CD4-positive, alpha-beta T cell treated with Interleukin-6 for 4 hours (primary cell): ENCODE measurements at places on chromosomes 13 and 19.

DNA sequence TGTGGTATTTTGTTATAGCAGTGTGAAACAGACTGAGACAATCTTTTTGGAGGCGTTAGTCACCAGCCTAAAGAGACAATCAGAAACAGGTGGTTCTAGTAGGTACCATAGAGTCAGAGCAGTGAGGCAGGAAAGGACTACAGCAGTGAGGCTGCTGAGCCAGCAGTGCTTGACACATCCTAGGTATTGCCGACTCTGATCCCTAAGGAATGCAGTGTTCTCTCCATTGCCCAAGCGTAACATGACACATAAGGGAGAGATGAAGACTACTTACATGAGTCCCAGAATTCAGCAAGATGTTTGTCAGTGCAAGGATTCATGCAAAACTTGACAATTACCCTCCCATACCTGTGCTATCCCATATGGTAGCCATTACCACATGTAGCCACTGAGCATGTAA is 62.4 kb upstream of the XPO4 start:
- no peak for DNase-seq

DNA sequence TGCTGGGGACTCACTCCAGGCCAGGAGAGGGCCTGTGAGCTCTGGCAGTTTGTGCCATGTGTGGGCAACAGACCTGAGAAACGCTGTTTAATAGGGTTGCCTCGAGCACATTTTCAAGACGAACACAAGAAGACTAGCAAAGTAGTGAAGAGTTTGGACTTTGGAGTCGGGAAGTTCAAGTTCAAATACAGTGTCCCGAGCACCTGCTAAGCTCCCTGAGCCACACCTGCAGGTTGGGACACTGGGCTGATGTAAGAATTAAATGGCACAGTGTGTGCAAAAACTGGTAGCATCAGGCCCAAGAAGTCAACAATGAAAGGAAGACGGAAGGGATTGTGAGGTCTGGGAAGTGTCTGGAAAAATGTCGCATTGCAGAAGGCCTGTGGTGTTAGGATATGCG is 112.8 kb upstream of the PABPC3 start:
- no peak for DNase-seq

DNA sequence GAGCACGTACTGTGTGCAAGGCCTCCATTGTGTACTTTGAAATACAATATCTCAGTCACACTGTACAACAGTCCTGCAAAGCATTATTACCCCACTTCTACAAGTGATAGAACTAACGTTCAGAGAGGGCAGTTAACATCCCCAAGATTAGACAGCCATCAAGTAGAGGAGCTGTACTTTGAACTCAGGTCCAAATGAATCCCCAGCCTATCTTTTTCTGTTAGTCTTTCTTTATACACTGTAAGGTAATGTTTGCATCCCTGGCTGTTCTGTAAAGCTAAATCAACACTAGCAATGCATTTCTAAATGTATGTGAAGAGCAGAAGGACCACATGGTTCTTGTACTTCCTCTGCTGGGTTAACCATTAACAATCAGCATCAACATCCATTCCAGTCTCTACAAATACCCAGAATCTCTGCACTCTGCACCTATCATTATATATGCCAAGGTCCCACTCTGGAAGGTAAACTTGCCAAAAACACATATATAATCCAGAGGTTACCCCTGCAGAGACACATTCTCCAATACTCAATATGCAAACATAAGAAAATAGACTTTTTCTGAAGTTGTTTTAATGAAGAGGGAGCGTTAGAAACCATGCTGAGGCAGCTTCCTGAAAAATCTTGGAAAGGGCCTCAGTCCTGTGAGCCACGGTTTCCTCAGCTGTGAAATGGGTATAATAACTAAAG is 182.3 kb downstream of the MZT1 start:
- no peak for DNase-seq

- DNase-seq = peak; percentile 72
These were observed 2.3 kb downstream of the SPACA4 start for GRCh38 chr19:48608798-48609263.

- no peak for DNase-seq
These were observed 23.4 kb downstream of the ESD start for GRCh38 chr13:46773541-46773940.

DNA sequence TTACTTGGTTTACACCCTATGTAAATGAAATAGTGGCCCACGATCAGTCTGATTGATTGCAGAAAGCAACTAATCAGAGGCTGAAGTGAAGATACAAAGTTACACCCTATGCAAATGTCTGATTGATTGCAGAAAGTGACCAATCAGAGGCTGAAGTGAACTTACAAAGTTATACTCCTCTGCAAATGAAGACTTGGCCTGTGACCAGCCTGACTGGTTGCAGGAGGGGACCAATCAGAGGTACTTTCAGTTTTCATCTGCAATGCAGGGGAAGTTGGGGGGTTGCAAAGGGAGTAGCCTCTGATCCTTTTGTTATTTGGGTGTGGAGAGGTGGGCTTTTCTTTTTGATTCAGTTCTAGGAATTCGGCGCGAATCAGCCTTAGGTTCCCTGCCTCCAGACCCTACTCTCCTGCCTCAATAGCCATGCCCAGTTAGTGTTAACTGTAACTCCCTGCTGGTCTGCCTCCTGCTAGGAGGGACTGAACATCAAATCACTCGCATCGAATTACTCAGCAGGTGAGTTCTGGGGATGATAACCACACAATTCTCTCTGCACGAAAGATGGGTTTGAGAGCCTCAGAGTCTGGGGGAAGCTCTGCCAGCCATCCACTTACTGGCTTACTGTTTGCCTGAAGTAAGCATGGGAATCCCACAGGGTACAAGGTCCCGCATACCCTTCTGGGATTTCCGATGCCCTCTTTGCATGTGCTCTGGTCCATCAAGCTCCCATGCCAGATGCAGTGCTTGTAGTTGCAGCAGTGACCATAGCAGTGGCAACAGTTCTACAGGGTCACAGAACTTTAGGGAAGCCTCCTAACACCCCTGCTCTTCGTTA is 7.5 kb downstream of the ARL11 start:
- DNase-seq = peak; percentile 47

GRCh38 chr19:3575260-3575741 is 2.6 kb downstream of the HMG20B start:
- DNase-seq = peak; percentile 33

DNA sequence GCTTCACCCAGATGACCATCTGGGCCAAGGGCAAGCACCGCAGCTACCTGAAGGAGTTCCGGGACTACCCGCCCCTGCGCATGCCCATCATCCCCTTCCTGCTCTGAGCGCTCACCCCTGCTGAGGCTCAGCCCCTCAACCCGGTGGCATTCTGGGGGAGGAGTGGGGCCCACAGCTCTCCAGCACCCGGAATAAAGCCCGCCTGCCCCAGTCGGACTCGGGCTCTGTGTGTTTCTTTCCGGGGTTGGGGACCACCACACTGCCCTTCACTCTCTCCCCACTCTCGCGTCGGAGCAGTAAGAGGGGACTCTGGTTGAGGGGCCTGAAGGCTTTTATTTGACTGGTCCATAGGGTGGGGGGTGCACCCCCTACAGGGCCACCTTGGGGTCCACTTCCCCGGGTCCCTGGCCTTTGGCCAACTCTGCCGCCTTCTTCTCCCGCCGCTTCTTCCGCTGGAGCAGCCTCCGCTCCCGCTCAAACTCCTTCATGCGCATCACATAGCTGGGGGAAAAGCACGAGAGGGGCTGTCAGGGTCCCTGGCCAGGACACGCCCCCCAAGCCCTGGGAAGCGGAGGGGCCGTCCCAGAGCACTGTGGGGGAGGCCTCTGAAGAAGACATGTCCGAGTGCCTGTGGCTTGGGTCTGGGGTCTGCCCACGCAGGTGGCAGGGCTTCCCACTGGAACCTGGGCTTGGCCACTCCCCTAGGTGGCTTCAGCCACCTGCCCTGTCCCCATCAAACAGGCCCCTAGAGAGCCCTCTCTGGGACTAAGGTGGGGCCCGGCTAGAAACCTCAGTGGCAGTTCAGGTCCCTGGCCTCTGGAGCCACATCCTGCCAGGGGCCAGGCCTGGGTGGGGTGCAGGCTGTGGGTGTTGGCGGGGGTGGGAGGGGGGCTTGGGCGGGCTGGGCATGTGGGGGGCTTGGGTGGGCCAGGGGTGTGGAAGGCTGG is 5.8 kb downstream of the NDUFB7 start:
- DNase-seq = no peak

- DNase-seq = no peak
These were observed 19.0 kb upstream of the ASF1B start for GRCh38 chr19:14155371-14155770.

DNA sequence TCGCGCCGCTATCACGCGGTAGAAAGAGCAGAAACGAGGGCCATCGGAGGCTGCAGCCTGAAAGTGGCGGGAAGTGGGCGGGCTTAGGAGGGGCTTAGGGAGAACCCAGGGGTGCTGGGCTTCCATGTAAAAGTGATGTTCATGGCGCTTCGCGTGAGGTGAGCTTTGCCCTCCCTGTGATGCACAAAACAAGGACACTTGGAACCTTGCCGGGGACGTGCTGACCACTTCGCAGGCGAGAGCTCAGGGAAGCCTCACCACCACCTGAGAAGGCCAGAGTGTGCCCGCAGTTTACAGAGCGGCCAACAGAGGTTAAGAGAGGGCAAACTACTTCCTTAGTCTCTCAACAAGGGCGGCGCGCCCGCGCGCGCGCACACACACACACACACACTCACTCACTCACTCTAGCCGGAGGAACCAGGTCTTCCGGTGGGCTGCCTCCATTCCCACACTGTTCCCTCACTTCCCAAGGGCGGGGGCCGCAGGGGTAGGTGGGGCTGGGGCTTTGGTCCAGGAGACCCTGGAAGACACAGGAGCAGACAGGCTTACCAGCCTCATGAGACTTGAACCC is 651 bp downstream of the GAPDHS start:
- DNase-seq = peak; percentile 46

DNA sequence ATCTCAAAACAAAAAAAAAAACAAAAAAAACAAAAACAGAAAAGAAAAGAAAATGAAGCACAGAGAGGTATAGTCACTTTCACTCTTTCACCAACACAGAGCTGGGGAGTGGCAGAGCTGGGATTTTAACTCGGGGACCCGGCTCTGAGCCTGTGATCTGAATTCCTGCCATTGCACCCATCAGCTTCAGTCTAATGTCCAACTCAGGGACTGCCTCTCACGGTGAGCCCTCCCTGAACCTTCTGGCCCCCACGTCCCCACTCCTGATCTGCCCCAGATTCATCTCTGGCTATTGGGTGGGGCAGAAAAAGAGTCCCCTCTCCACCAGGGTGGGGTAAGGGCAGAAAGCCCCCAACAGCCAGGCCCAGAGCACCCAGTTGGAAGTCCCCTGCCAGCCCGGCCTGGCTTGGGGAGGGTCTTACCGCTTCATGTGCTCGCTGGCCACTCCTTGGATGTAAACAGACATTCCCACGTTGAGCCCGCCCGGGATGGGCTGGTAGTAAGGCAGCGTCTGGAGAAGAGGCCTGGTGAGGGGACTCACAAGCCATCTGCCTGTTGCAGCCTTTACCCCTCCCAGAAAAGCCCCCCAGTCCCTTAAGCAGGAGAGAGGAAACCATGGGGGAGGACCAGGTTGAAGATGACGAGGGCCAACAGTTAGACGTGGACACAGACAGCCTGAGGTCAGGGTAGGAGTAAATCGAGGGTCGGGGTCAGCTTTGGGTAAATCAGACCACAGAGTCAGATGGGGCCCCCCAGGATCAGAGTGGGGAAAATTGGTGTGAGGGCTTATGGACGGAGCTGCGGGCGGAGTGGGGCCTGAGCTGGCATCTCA is 520 bp downstream of the LGALS4 start:
- DNase-seq = no peak

DNA sequence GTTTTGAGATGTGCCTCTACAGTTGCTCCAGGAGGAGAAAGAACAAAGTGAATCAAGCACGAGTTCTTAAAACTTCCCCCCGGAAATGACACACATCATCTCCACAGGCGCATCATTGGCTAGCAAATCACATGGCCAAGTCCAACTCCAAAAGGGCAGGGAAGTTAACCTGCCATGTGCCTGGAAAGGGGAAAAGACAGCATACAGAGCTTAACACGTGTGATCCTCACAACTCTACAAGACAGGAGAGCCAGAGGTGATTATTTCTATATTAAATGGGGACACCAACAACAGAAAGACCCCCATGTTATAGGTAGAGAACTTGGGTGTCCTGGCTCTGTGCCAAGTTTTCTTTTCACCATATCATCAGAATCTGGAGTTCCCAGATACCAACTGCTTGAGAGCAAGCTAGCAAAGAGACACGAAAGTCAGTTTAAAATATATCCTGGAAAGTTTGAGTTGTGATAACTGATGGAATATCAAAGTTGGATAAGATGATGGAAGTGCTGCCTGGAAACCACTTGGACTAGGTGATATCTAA is 871.1 kb downstream of the UQCRFS1 start:
- DNase-seq = no peak

DNA sequence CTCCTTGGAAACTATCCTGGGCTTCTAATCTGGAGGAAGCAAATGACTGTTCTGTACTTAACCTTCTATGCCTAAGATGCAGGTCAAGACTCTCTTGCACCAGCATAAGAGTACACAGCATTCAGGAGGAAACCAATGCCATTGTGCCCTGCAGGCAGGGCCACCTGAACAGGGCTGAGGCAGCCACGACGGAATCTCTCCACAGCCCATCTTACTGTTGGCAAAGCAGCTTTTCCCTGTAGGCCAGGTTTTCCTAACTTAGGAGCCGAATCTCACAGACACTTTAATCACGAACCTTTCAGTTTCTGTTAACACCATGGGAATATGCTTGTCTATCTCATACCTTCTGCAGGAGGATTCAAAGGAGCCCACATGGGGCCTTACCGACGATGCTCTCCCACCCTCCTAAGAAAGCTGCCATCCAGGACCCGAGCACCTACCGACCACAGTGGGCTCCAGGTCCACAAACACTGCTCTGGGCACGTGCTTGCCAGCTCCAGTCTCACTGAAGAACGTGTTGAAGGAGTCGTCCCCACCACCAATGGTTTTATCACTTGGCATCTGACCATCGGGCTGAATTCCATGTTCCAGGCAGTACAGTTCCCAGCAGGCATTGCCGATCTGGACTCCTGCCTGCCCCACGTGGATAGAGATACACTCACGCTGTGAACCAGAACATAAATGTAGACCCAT is 2.6 kb downstream of the TUBA3C start:
- no peak for DNase-seq

GRCh38 chr13:44393391-44393790 is 19.8 kb downstream of the SERP2 start:
- DNase-seq = no peak

DNA sequence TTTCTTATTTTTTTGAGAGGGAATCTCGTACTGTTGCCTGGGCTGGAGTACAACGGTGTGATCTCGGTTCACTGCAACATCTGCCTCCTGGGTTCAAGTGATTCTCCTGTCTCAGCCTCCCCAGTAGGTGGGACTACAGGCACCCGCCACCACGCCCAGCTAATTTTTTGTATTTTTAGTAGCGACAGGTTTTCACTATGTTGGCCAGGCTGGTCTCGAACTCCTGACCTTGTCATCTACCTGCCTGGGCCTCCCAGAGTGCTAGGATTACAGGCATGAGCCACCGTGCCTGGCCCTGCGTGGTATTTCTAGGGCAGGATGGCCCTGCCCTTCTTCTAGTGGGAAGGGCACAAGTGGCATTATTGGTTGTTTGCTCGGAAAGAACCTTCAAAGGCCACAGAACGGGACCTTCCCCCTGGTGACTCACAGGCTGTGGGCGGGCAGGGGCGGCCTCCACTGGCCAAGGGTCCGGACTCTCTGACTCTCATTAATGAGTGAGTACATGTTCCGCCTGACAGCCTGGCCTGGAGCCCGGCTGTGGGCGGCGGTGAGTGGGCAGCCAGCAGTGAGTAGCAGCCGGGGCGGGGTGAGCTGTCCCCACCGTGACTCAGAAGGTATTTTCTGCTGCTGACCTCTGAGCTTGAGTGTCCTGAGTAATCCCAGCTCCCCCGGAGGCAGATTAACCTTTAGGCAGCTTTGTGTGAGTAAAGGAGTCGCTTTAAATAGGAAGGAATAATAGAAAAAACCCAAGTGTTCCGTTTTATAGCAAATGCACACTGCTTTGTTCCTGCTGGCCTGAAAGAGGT is 5.1 kb downstream of the DOT1L start:
- peak; percentile 45 for DNase-seq

GRCh38 chr13:51912091-51912490 is 50.3 kb downstream of the CCDC70 start:
- DNase-seq = no peak
